Activated T-helper 1 cell treated with anti-CD3 and anti-CD28 coated beads, Interleukin-2, amount 50 U/mL, for 16 hours (primary cell): ENCODE measurements at places on chromosomes 4 and X.

DNA sequence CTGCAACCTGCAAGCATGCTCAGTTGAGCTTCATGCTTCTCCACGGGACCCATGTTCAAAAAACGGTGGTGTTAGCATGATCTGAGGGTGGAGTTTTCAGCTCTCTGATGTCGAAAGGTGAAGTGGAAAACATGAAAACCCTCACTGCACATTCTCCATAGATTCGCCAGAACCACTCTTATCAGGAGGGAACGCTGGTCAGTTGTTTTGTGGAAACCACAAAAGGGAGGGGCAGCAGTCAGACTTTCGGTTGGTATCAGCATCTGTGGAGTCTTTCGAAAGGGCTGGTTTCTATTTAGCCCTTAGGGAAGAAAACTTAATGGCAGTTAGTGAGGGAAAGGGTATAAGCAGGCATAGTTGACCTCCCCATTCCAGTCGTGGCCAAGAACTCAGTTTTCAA lies 12.6 kb downstream of the PPA2 start:
- DNase-seq = no peak

- DNase-seq = no peak
Observed at GRCh38 chr4:10666616-10667015, 18.0 kb downstream of the CLNK start.

- no peak for DNase-seq
Observed at GRCh38 chr4:53863736-53864365, 200.6 kb downstream of the CHIC2 start.

GRCh38 chr4:5705647-5706320 lies 2.6 kb downstream of the EVC2 start:
- DNase-seq = no peak

GRCh38 chr4:166458756-166459155 lies 585.7 kb downstream of the TLL1 start:
- no peak for DNase-seq

DNA sequence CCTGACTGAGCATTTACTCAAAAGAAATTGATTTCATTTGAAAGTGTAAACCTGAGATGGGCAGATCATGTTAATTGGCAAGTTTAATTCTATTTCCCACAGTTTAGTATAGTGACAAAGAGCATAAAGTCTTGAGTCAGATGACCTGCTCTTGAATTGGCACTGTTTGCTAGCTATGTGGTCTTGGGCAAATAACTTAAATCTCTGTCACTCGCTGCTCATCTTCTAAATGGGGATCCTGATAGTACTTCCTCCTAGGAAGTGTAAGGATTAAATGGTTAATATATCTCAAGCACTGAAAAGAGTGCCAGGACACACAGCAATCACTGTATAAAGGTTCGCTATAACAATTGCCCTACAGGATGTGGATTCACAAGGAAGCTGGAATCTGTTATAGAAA lies 242.8 kb upstream of the JADE1 start:
- no peak for DNase-seq
